Stimulated activated CD8-positive, alpha-beta memory T cell treated with anti-CD3 and anti-CD28 coated beads, Interleukin-15, amount 100 ng/mL, for 4 hours (primary cell): ENCODE measurements at places on chromosomes 2 and 18.

DNA sequence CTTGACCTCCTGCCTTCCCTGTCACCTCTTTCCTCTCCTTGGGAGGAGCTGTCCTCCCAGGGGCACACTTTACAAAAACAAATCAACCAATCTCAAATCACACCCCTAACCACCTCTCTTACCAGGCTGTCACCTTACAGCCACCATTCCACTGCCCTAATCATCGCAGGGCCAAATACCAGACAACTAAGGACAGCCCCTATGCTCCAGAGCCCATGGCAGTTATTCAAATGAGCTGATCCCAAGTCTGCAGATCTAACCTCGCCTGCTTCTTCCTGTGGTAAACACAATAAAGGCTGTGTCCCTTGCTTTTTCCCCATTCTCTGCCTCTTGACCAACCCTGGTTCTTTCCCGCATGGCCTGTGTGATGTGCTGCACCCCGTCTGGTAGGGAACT lies 154.2 kb upstream of the CNTNAP5 start:
- DNase-seq: no peak

GRCh38 chr2:239244625-239245024 lies 156.2 kb downstream of the HDAC4 start:
- no peak for DNase-seq

- DNase-seq: no peak
Measured at GRCh38 chr18:74516271-74517235, 17.7 kb upstream of the CNDP1 start.

DNA sequence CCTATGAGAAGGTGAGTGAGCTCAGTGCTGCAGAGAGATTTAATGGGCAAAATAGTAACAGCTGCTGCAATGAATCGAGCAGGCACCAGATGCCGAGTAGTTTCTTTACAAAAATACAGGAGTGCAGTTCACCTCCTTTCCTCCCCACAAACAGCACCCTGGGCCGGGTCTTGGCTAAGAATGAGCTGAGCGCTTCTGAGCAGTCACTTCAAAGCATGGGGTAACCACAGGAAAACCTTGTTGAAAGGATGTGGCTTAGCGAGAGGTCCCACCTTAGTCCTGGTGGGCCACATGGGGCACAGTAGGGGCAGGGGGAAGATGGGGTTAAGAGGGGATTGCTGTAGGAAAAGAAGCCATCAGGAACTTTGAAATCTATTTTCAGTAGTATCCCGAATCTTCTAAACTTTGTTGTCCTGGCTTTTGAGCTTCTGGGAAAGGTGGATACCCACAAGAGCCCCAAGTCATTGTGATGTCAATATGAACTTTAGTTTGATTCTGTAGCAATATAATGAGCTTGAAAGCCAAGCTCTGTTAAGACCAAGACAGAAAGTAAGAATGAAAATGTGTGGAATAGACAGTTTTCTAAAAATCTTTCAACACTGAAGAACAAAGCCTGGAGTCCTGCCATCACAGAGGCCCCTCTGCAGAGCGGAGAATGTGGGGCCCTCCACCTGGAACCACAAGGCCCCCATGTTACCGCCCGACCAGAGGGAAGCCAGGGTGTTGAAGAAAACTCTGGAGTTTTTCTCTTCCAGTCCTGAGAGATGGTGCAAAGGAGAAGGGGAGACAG lies 101.0 kb upstream of the ZNF236 start:
- DNase-seq: no peak

DNA sequence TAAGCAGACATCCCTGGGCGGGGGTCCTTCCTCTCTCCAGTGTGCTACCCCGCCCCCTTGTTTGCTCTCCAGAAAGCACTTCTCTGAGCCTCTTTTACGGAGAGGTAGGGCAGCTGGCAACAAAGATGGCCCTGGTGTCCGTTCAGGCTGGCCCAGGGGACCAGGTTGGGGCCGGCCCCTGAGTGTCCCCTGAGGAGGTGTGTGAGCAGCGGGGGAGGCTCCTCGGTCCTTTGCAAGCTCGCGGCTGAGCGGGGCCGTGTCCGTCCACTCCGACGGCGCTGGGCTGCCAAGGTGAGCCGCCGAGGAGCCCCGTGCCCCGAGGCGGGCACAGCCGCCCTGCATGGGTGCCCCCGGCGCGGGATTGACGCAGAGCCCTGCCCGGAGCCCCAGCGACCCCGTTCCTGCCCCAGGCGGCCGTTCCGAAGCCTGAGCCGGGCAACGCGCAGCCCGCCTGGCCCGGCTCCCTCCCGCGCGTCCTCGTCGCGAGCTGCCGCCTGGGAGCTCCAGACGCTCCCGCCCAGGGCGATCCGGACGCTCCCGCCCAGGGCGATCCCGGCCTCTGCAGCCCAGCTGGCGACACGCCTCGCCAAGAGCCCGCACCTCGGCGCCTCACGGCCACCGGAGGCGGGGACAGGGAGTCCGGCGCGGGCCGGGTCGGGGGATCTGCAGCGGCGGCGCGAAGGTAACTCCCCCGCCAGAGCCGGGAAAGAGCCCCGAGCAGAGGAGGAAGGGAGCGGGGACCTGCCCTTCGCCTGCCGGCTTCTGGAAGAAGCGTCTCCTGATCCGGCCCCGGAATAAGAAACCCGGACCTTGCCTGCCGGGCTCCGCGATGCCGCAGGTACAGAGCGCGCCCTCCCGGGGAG lies at the start of gene PROKR1:
TSS of gene PROKR1 (plus strand) at position 569 of the 863 bp plus-strand sequence. CDS start 2,243 bp downstream, outside the sequence.
- no peak for DNase-seq

DNA sequence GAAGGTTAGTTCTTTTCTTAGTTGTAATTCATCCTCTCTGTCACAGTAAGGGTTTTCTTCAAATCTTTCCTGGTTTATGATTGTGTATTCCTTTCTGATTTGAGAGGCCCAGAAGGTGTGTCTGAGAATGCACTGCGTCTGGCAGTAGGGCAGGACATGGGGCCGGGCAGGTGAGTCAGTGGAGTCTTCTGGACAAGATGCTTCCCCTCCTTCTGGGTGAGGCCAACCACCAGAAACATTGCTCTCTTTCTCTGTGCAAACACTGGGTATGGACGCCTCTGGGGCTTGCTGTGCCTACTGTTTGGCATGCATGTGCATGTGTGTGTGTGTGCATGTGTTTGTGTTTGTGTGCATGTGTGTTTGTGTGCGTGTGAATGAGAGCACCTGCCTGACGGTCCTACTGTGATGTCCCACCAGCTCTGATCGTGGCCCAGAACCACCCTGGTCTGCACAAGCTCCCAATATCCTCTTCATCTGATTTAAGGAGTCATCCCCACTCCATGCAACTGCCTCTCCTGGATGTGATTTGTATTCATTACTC lies 93.2 kb upstream of the DLX2 start:
- DNase-seq: no peak

DNA sequence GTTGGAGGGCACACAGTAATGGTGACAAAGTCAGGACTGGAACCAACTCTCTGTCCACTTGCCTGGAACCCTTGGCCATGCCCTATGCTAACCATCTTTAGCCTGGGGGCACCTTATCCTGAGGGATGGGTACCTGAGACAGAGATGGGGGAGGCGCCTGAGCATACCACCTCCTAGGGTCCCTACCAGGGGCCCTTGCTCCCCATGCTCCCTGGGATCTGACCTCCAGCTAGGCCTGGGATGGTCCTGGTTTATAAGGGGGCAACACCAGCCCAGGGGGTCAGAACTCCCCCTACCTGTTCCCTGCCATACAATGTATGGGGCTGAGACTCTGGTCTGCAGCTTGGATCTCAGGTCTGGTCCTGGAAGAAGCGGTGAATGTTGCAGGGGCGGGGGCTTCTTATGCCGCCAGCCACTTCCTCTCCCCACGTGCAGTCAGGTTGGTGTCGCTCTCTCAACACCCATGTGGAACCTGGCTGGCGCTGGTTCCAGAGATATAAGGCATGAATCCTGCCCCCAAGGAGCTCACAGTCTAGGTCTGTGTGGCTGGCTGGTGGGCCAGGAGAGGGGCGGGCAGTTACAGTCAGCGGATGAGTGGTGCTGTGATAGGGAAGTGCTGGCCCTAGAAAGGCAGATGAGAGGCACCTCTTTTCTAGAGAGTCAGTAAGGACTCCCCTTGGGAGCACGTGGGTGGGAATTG lies 3.8 kb upstream of the TOGARAM2 start:
- no peak for DNase-seq

GRCh38 chr2:213148572-213149261 lies 2.7 kb downstream of the IKZF2 start:
- DNase-seq: no peak

- DNase-seq: no peak
Measured at GRCh38 chr2:31110998-31111397, 27.2 kb downstream of the GALNT14 start.

GRCh38 chr2:118803012-118803411 lies 44.4 kb downstream of the EN1 start:
- no peak for DNase-seq

DNA sequence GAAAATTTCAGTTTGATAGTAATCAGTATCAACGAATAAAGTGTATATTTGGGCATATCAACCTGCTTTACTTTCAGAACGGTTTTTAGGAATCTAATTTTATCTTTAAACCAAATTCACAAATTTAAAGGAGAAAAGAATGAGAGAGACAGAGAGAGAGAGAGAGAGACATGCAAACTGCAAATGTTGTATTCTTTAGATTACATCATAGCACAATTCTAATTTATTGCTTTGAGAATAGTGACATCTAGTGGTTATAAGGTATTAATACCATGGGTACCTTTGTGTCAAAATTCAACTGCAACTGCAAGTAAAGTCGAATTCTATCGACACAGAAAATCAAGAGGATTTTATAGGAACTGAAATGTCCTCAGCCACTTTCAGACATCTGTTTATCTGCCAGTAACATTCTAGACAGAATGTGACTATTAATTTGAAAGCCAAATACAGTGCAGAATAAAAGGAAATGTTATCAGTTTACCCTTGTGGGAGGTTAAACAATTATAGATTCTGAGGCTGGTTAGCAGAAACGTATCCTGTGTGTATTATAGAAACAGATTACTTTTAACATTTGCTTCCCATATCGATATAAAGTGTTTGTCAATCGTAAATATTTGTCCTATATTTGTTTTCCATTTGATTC lies 529.8 kb upstream of the VRK2 start:
- DNase-seq: no peak

DNA sequence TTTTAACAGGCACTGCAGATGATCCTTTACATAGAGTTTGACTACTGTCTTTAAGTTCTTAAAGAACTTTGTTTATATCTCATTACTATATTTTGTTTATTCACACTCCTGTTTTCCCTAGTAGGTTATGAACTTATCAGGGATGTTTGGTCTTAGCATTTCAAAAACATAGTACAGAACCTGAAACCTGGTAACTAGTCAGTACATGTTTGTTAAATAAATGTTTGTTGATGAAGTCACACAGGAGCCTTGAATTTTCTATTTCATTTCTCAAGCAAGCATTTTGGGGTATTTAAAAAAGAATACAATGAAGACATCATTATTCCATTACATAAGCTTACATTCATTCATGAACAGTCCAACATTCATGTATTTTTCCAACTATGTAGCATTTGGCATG lies 280.3 kb upstream of the ZSWIM2 start:
- DNase-seq: no peak

GRCh38 chr2:239018271-239019182 lies 170.6 kb downstream of the TWIST2 start:
- DNase-seq: no peak

- DNase-seq: no peak
Measured at GRCh38 chr2:191538334-191538903, 139.5 kb upstream of the NABP1 start.

- no peak for DNase-seq
Measured at GRCh38 chr2:179596018-179596417, 265.4 kb downstream of the ZNF385B start.

DNA sequence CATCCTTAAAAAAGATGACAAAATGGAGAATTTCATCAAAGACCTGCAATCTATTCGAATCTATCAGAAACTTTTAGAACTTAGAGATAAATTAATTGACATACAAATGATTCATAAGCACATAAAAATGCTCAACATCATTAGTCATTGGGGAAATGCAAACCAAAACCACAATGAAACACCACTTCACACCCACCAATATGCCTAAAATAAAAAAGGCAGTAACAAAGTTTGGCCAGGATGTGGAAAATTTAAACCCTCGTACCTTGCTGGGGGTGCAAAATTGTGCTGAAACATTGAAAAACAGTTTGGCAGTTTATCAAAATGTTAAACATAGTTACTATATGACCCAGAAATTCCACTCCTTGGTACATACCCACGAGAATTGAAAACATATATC lies 11.5 kb upstream of the EIF2AK3 start:
- peak; percentile 7 for DNase-seq

- DNase-seq: no peak
Measured at GRCh38 chr18:79643054-79643984, 36.3 kb upstream of the CTDP1 start.

DNA sequence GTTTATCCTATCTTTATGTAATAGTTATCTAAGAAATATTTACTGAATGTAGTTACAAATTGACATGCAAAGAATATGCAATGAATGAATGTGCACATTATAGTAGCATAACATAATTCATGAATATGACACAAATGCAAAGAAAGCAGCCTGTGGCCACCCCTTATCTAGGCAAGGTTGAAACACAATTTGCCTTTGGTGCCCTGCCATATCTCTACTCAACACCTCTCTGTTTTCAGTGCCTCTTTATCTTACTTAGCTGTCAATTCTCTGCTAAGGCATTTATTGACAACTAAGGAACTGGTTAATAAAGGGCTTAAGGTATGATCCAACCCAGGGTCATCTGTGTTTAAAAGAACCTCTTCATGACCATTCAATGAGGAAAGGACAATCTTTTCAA lies 18.9 kb downstream of the REV1 start:
- DNase-seq: no peak

GRCh38 chr2:23469142-23469540 lies 84.2 kb downstream of the KLHL29 start:
- DNase-seq: no peak

GRCh38 chr2:98263362-98263761 lies 82.9 kb upstream of the CNGA3 start:
- no peak for DNase-seq

DNA sequence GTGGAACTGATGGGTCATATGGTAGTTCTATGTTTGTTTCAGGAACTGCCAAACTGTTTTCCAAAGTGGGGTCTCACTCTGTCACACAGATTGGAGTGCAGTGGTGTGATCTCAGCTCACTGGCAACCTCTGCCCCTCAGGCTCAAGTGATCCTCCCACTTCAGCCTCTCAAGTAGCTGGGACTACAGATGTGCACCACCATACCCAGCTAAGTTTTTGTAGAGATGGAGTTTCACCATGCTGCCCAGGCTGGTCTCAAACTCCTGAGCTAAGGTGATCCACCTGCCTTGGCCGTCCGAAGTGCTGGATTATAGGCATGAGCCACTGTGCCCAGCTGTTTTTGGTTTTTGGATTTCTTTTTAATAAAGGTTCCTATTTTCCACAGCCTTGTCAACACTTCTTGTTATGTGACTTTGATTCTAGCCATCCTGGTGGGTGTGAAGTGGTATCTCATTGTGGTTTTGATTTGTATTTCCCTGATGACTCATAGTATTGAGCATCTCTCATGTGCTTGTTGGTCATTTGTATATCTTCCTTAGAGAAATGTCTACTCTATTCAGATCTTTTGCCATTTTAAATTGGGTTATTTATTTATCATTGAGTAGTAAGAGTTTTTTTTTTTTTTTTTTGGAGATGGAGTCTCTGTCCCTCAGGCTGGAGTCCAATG lies 22.8 kb downstream of the NPC1 start:
- no peak for DNase-seq

- no peak for DNase-seq
Measured at GRCh38 chr2:9773903-9774239, 69.4 kb upstream of the TAF1B start.
